ENCODE measurements at places on chromosomes 12 and 14.

GRCh38 chr14:36086629-36087395 lies 89.7 kb downstream of the PTCSC3 start:
- no peaks in the 10 kb centered on the region for H3K4me1 ChIP-seq
- H3K27me3 ChIP-seq = no peaks in the 10 kb centered on the region
- no peaks in the 10 kb centered on the region for H3K36me3 ChIP-seq
- DNase-seq = no peak
- H3K27ac ChIP-seq = no peak overlapping the region

- no peaks in the 10 kb centered on the region for H3K27me3 ChIP-seq
- no peak overlapping the region for H3K27ac ChIP-seq
- no peaks in the 10 kb centered on the region for H3K36me3 ChIP-seq
- no peak overlapping the region for H3K4me3 ChIP-seq
- DNase-seq = no peak
Measured at GRCh38 chr12:74790931-74791330, 253.3 kb downstream of the ATXN7L3B start.

- H3K27ac ChIP-seq = peak overlapping the region; percentile 97
- no peaks in the 10 kb centered on the region for H3K27me3 ChIP-seq
- H3K36me3 ChIP-seq = no peaks in the 10 kb centered on the region
- DNase-seq = peak; percentile 58
- peak overlapping the region; percentile 78 for H3K4me3 ChIP-seq
- peaks cover 81% of the 10 kb centered on the region for H3K4me1 ChIP-seq
Measured at GRCh38 chr14:77040741-77041653, 12.5 kb upstream of the IRF2BPL start.

DNA sequence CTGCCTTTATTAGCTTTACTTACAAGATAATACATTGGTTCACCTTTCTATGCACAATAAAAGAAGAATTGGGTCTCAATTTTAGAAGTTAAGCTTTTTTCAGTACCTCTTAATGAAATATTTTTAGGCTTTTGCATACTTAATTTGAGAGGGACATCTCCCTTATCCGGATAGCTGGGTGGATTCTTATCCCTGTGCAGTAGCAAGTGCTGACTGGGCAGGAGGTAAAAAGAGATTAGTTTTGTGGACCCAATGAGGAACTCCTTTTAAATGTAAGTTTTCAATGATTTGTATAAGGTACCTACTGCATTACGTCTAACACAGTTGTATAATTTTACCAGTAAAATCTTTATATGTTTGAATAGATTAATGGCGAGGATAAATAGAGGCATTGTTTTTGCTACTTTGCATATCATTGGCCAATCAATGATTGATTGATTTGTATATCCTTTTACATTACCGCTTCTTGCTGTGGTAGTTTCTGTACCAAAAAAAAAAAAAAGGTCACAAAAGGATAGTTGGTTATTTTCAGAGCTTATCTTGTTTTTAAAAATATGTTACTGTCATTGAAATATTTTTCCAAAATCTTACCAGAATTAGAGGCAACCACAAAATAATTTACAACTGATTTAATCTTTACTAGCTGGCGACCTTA lies 2.2 kb downstream of the CPSF6 start:
- peaks cover 53% of the 10 kb centered on the region for H3K4me1 ChIP-seq
- peak overlapping the region; percentile 99 for H3K4me3 ChIP-seq
- H3K36me3 ChIP-seq = peaks cover 22% of the 10 kb centered on the region
- DNase-seq = no peak
- no peaks in the 10 kb centered on the region for H3K27me3 ChIP-seq

- DNase-seq = no peak
- H3K27ac ChIP-seq = peak overlapping the region; percentile 76
- H3K36me3 ChIP-seq = peaks cover 21% of the 10 kb centered on the region
- no peaks in the 10 kb centered on the region for H3K27me3 ChIP-seq
Measured at GRCh38 chr12:57603815-57604453, 690 bp upstream of the DTX3 start.

- peaks cover 3% of the 10 kb centered on the region for H3K27me3 ChIP-seq
- H3K4me1 ChIP-seq = no peaks in the 10 kb centered on the region
- H3K4me3 ChIP-seq = no peak overlapping the region
Measured at GRCh38 chr12:10331642-10332239, 24.1 kb downstream of the KLRD1 start.

DNA sequence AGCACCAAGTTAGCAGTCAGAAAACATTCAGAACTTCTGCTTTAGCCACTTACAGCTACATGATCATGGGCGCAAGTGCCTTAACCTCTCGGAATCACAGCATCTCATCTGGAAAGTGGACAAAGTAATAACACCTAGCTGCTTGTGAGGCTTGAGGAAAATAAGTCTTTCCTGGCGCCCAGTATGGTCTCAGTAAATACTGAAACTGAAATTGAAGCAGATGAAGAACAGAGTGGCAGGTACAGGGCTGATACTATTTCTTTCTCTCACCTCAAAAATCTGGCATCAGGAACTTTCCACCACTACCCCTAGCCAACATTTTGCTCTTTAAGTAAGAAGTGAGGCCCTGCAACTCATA lies 129.7 kb upstream of the FUT8 start:
- no peaks in the 10 kb centered on the region for H3K27me3 ChIP-seq
- H3K4me3 ChIP-seq = peak overlapping the region; percentile 74
- peaks cover under 1% of the 10 kb centered on the region for H3K36me3 ChIP-seq
- peak overlapping the region; percentile 69 for H3K27ac ChIP-seq
- H3K4me1 ChIP-seq = peaks cover 40% of the 10 kb centered on the region

- H3K27ac ChIP-seq = no peak overlapping the region
- H3K4me1 ChIP-seq = no peaks in the 10 kb centered on the region
- H3K4me3 ChIP-seq = no peak overlapping the region
- H3K27me3 ChIP-seq = no peaks in the 10 kb centered on the region
Measured at GRCh38 chr14:25753130-25753529, 703.2 kb upstream of the STXBP6 start.

DNA sequence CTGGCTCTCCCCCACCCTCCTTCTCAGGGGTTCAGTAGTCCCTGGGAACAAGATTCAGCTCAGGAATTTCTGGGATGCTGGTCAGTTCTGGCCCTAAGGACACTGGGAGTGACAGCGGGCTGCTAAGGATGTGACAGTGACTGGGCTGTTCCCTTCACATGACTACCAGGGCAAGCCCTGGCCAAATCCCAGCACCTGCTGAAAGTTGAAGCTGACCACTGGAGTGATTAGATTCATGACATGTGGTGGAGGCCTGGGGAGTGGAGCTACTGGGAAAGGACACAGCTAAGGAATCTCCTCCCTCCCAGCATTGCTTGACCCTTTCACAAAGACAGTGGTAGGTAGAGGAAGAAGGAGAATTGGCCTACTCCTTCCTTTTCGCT lies 204.9 kb downstream of the DAD1 start:
- H3K4me3 ChIP-seq = no peak overlapping the region
- H3K36me3 ChIP-seq = no peaks in the 10 kb centered on the region
- H3K27ac ChIP-seq = no peak overlapping the region
- no peak for DNase-seq

GRCh38 chr14:78917462-78917861 lies 747.3 kb downstream of the NRXN3 start:
- DNase-seq = no peak
- H3K4me1 ChIP-seq = no peaks in the 10 kb centered on the region
- H3K27ac ChIP-seq = no peak overlapping the region

DNA sequence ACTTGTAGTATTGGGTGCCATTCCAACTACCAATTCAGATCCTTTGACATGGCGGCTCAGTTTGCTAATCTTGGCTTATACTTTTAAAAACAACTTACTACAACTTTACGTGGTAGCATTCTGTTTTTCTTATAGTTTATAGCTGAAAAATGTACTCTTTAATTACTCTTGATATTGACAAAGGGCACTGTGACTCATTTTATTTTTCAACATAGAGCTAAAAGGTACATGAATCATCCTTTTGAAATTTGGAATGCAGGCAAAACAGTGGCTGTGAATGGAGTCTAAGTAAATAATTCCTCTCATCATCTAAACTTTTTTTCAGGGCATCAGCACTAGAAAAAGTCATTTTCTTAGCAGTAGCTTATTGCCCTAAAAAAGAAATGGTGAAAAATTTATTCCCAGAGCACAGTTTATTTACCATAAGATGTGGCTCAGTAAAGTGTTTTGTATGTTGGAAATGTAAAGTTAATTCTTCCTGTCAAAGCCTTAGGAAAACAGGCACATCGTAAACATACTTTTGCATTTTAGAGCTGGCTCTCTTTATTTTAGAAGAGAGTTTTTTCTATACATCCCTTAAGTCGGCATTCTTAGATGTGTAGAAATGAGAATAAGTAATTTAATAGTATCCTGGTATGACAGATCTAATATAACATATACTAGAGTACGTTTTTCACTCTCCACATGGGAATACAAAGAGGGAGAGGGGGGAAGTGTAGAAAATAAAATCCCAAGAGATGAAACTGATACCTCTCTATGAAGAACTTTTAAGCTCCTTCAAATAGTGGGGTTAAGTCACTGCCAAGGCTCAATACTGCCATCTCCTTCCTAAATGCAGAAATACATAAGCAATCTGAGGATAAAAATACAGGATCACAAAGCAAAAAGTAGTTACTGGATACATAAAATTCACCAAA lies 55.2 kb downstream of the SLC25A21 start:
- no peaks in the 10 kb centered on the region for H3K36me3 ChIP-seq
- no peak overlapping the region for H3K4me3 ChIP-seq
- H3K27ac ChIP-seq = no peak overlapping the region
- H3K4me1 ChIP-seq = no peaks in the 10 kb centered on the region

DNA sequence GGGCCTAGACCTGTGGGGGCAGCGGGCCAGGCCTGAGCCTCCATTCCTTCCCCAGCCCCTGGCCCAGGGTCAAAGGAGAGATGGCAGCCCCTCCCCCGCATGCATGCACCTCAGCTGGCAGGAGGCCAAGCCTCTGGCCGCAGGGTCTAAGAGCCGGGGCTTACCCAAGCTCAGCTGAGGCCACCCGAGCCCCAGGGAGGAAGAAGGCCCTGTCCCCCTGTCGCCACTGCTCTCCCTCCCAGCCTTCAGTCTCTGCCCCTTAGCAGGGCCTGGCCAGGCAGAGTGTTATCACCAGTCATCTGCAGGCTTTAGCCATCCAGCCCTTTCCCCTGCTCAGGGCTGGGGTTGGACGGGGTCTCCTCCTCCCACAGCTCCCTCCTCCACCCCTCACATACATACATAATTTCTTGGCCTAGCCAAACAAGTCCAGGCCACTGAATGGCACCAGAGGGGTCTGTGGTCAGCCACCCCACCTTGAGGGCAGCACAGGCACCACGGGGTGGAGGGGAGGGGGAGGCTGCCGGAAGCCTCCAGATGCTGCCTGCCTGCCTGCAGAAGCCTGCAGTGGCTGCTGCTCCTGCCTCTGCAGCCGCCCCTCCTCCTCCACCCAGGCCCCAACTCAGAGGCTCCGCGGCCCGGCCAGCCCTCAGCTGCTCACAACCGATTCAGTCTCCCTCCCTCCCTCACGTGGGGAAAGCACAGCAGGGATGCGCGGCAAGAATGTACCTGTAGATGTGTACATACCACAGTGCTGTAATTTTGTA lies 22.8 kb downstream of the RAB35 start:
- H3K27me3 ChIP-seq = no peaks in the 10 kb centered on the region
- DNase-seq = no peak

DNA sequence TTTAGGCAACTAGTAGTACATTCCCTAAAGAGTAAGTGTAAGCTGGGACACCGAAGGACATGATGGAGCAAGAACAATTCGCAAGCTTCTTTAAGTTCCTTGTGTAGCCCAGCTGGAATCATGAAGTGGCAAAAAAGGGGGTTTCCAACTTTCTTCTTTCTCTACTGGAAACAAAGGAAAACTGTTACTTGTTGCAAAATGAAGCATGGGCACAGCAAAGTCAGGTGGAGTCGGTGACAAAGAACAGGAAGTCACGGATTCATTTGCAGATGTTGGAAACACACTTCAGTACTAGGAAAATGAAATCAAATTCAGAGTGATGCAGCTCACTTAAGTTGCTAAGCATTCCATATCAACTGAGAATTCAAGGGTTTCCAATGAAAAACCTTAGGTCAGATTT lies 706.9 kb upstream of the STXBP6 start:
- H3K4me1 ChIP-seq = no peaks in the 10 kb centered on the region
- H3K4me3 ChIP-seq = no peak overlapping the region
- no peaks in the 10 kb centered on the region for H3K36me3 ChIP-seq
- no peaks in the 10 kb centered on the region for H3K27me3 ChIP-seq

DNA sequence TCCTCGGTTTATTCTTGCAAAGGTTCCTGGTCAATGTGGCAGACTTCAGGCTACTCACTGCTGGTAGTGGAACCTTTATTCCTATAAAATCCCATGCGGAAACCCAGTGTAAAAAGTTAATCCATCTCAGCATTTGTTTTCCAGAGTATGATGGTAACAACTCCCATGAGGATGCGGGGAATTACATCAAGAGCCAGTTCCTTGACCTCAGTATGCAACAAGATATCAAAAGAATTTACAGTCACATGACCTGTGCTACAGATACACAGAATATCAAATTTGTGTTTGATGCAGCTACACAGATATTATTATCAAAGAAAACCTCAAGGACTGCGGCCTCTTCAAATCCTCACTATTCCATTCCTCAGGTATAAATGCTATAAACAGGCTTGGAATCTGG lies 19.3 kb downstream of the CPM start:
- no peak for DNase-seq
- H3K27ac ChIP-seq = no peak overlapping the region
- H3K36me3 ChIP-seq = peaks cover under 1% of the 10 kb centered on the region
- no peak overlapping the region for H3K4me3 ChIP-seq
- peaks cover 24% of the 10 kb centered on the region for H3K4me1 ChIP-seq
- H3K27me3 ChIP-seq = no peaks in the 10 kb centered on the region

DNA sequence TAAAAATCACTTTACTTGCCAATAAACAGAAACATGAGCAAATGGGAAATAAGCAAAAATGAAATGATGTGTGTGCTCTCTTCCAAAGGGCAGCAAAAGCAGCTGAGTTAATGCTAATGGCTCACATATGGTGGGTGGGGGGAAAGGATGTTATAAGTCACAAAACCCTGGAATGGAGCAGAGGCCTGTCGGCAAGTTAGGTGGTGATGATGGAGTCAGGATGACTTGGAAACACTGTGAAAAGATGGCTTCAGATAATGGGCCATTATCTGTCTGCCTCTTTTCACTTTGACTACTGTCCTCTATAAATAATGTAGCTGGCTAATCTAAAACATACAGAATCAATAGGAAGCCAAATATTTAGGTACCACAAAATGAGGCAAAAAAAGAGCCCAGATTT lies 228.7 kb downstream of the APAF1 start:
- no peak overlapping the region for H3K4me3 ChIP-seq
- H3K36me3 ChIP-seq = no peaks in the 10 kb centered on the region
- no peak overlapping the region for H3K27ac ChIP-seq

DNA sequence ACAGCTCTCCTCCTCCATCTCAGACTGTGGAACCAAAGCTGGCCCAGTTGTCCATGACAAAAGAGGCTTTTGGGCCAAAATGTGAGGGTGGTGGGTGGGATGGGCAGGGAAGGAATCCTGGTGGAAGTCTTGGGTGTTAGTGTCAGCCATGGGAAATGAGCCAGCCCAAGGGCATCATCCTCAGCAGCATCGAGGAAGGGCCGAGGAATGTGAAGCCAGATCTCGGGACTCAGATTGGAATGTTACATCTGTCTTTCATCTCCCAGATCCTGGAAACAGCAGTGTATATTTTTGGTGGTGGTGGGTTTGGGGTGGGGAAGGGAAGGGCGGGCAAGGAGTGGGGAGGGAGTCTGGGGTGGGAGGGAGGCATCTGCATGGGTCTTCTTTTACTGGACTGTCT lies 11.8 kb upstream of the TAMALIN start:
- no peak overlapping the region for H3K4me3 ChIP-seq
- H3K36me3 ChIP-seq = no peaks in the 10 kb centered on the region
- peaks cover 2% of the 10 kb centered on the region for H3K27me3 ChIP-seq
- peaks cover 2% of the 10 kb centered on the region for H3K4me1 ChIP-seq

Measured in T-helper 2 cell treated with Interferon-gamma antibody and Interleukin-4, amounts not matched to agents 5 μg/mL and 100 μg/mL, for 36 hours (primary cell).